Activated gamma-delta T cell treated with Interleukin-2 at 50 U/mL for 16 hours (primary cell): ENCODE measurements at places on chromosomes 11 and 22.

DNA sequence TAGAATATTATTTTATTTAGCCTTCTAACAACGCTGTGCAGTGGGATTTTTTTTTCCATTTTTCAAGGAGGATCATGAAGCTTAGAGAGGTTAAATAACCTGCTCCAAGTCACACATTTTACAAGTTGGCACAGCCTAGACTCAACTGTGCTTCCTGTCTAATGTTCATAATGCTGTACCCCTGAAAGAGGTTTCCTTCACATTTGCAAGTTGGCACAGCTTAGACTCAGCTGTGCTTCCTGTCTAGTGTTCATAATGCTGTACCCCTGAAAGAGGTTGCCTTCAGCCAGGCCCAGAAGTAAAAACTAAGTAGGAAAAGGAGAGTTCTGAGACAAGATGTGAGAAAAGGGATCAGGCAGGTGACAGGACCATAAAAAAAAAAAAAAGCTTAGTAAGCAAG, 7.9 kb upstream of the HEPACAM start:
- no peak for DNase-seq

GRCh38 chr11:76799066-76799804, 16.1 kb downstream of the TSKU start:
- DNase-seq = peak; percentile 74

DNA sequence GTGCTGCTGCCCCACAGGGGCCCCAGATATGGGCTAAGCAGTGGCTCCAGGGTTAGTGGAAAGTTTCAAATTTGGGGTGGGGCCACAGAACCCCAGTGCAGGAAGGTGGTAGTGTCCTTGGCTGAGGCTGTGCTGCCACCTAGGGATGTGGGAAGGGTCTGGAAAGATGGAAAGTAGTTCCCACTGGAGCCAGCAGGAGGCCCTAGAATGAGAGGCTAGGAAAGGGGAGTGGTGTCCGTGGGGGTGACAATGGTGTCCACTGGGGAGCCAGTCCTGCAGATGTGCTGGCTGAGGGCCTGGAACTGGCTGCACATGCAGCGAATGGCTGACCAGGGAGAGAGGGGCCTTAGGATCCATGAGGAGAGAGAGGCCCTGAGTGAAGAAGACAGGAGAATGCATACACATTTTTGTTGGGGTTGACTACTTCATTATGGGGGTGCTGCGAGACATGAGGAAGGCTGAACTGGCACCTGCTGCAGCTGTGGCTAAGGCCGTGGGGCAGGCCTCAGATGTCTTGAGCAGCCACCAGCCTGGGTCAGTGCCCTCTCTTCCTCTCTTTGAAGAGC, 21.1 kb downstream of the RFPL3 start:
- no peak for DNase-seq

GRCh38 chr11:65655570-65656332, 7.0 kb downstream of the RELA start:
- no peak for DNase-seq

GRCh38 chr22:48154943-48155240, 1392.4 kb downstream of the TBC1D22A start:
- no peak for DNase-seq

- DNase-seq = no peak
Observed at GRCh38 chr11:16167706-16168487, 188.4 kb downstream of the SOX6 start.

DNA sequence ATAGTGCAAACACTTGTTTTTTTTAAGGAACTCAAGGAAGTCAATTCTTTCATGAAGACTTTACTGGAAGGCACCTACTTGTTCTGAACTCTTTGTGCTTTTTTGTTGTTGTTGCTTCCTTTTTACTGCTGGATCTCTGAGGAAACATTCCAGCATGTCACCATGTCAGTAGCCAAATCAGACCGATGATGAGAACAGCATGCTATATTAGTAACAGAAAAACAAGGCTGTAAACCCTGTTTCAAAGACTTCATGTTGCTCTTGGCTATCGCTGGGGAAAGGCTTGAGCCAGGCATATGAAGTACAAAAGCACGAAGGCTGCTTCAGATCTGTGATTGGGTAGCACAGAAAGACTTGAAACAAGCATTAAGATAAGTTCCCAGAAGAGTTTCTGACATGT, 125.6 kb upstream of the SLC5A12 start:
- DNase-seq = no peak

GRCh38 chr11:100752371-100753171, 65.5 kb downstream of the ARHGAP42 start:
- no peak for DNase-seq

GRCh38 chr11:127643268-127644058, 642.9 kb upstream of the KIRREL3 start:
- DNase-seq = no peak

- no peak for DNase-seq
Observed at GRCh38 chr11:116835042-116835772, 2.2 kb downstream of the APOA1 start.

- no peak for DNase-seq
Observed at GRCh38 chr11:67154726-67155125, 35.7 kb downstream of the KDM2A start.
